ENCODE measurements at places on chromosomes 1 and 21.

DNA sequence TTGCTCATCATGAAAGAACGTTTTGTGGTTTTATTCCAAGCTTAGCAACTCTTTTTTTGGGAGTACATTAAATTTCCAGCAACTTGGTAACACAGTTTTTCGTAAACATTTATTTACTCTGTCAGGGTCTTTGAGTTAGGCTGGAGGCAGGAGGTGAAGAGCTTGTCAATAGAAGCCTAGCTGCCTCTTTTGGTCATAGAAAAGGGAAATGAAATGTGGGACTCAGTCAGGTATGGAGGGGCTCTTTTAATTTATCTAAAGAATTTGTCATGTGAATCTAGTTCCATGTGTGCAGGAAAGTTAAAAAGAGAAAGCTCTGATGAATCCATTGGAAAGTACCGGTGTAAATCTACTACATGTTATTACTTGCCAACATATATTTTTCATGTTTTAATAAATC, 45.9 kb upstream of the PRMT6 start:
- no peak for DNase-seq

- DNase-seq = no peak
Measured at GRCh38 chr1:83882906-83883305, 116.0 kb downstream of the TTLL7 start.

- no peak for DNase-seq
Measured at GRCh38 chr1:241212628-241213027, 144.4 kb downstream of the RGS7 start.

- DNase-seq = no peak
Measured at GRCh38 chr21:17915976-17916375, 96.8 kb upstream of the C21orf91 start.

- DNase-seq = no peak
Measured at GRCh38 chr1:17016317-17016661, 4.6 kb upstream of the ATP13A2 start.

DNA sequence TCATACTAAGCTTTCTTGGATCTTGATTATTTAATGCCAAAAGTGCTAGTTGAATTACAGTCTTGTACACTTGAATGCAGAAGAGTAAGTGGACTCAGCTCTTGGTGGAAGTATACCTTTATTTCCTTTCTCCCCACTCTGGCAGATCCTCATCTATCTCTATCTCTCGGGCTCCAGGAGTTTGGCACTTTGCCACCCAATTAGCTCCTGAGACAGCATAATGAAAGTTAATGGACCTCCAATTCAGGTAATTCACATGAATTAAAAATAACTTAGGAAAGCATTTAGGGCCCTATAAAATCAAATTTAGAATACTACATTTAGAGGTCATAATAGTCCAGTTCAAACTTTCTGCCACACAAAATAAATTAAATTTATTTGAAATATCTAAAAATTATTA, 67.4 kb downstream of the OLFM3 start:
- no peak for DNase-seq

GRCh38 chr1:43073490-43074230, 98.4 kb downstream of the EBNA1BP2 start:
- peak; percentile 79 for DNase-seq

- DNase-seq = peak; percentile 79
Measured at GRCh38 chr1:27872059-27872801, at the start of gene THEMIS2. Gene THEMIS2, plus strand, starts transcription at chr1:27872544. Its CDS starts 28 bp downstream, at chr1:27872572.

- no peak for DNase-seq
Measured at GRCh38 chr1:184039126-184039525, 1.6 kb upstream of the COLGALT2 start.

- no peak for DNase-seq
Measured at GRCh38 chr1:93919780-93920179, 10.6 kb upstream of the GCLM start.

DNA sequence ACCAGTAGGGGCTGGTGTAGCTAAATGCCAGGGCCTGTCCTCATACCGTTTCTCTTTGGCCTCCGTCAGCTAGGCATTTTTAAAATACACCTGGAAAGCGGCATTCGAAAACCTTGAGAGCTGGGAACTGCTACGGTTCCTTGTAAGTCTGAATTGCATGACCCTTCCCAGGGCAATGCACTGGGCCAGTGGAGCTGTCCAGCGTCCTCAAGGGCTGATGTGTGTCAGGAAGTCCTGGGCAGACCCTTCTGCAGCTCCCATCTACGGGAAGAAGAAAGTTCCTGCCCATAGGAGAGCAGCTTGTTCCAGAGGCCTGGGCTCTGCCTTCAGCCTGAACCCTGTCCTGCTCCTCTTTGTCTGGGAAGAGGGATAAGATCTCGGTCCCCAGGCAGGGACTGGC, 34.1 kb downstream of the UBASH3A start:
- no peak for DNase-seq

DNA sequence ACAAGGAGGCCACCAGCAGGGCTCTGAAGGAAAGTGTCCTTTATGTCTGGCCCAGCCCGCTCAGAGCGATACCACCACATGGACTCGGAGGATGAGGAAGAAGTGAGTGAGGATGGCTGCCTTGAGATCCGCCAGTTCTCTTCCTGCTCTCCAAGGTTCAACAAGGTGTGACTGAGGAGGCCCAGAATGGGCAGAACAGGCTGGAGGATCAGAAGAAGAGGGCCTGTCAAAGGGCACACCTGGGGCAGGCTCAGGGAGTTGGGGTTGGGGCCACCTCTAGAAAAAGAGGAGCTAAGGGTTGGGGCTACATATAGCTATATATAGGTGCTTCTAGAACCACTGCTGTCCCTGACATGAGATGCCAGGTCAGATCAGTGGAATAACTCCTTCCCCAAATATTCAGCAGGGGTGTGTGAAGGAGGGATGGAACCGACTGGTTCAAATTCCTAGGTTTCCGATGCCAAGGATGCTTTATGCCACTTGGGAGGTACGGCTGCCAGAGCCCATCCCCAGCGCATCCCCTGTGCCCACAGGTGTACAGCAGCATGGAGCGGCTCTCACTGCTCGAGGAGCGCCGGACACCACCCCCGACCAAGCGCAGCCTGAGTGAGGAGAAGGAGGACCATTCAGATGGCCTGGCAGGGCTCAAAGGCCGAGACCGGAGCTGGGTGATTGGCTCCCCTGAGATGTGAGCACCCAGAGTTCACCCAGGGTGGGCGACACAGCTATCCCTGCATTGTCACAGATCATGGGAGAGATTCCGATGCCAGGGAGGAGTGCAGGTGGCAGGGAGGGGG, 102.2 kb downstream of the PIK3R3 start:
- DNase-seq = no peak

GRCh38 chr1:21437341-21437640, 2.6 kb upstream of the NBPF3 start:
- DNase-seq = no peak

DNA sequence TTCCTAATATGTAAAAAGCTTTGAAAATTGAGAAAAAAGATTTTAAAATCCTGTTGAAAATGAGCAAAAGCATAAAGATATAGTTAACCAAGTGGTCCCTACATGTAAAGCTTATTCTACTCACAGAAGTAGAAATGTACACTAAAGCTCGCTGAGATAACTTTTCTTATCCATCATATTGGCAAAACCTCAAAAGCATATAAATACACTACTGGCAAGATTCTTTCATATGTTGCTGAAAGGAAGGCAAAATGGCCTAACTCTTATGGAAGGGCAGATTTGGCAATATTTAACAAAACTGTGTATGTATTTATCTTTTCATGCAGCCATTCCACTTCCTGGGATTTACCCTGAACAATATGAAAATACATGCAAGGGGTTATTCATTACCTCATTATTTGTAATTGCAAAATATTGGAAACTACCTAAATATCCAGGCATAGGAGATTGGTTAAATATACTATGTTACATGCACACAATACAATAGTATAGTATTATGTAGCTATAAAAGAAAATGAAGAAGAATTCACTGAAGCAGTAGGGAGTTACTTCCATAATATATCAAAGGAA, 43.2 kb upstream of the LYPLAL1 start:
- no peak for DNase-seq

DNA sequence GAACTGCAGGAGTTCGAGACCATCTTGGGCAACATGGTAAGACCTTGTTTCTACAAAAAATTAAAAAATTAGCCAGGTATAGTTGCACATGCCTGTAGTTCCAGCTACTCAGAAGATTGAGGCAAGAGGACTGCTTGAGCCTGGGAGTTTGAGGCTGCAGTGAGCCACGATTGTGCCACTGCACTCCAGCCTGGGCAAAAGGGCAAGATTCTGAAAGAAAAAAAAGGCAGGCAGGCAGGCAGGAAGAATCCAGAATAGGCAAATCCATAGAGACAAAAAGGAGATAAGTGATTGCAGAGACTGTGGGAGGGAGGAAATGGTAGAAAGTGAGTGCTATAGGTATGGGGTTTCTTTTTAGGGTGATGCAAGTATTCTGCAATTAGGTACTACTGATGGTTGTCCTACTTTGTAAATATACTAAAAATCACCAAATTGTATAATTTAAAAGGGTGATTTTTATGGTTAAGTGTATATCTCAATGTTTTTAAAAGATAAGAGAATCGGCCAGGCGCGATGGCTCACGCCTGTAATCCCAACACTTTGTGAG, 29.4 kb downstream of the ZZZ3 start:
- DNase-seq = no peak

- DNase-seq = peak; percentile 75
Measured at GRCh38 chr1:12618965-12619791, 1.2 kb upstream of the DHRS3 start.

DNA sequence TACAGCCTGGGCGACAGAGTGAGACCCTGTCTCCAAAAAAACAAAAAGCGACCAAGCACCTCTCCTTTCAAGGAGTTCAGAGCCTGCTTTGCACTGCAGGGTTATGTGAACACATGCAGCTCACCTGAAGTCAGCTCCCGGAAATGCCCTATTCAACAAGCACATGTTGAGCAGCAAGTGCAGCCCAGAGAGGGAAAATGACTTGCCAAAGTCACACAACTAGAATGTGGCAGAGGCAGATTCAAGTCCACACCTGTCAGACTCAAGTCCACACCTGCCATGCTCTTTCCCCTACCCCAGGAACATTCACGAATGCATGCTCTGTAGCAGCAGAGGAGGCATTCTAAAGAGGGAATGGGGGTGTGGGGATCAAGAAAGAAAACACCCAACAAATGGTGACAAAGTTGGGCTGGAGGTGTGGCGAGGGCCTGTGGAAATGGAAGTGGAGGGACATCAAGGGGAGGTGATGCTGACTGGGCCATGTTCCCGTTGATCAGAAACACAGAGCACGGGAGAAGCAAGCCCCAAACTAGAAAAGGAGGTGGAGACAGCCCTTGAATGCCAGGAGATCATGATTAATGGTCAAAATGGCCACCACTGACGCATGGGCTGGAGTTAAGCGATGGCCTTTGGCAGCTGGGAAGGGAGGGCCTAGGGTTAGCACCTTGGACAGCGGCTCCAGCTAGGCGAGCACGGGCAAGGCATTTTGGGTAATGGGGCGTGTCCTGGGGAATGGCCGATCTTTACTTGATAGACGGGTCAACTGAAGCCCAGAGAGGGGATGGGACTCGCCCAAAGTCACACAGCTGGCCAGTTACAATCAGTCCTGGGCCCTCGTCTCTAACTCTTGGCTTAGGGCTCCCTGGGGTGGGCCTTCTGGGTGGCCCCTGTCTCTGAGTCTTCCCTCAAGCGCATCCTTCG, 21.5 kb downstream of the RAP1GAP start:
- DNase-seq = peak; percentile 22

- DNase-seq = no peak
Measured at GRCh38 chr1:59394706-59395425, 98.0 kb downstream of the FGGY start.

DNA sequence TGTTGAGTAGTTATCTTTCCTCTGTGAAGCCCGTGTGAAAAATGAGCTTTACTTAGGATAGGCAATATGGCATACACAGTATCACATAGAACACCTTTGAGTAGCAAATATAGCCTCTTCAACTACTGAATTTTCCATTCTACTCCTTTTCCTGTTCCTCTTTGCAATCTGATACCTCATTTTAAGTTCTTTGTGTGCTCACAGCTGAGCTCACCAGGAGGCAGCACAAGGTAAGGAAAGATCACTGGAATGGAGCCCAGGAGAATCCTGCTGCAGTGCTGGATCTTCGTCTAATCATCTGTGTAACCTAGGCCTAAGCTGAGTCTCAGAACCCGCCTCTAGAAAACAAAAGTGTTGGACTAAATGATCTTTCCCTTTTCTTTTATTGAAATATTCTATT, 171.0 kb downstream of the LRRC40 start:
- DNase-seq = no peak

- DNase-seq = no peak
Measured at GRCh38 chr1:205568135-205568468, 63.6 kb downstream of the CDK18 start.

DNA sequence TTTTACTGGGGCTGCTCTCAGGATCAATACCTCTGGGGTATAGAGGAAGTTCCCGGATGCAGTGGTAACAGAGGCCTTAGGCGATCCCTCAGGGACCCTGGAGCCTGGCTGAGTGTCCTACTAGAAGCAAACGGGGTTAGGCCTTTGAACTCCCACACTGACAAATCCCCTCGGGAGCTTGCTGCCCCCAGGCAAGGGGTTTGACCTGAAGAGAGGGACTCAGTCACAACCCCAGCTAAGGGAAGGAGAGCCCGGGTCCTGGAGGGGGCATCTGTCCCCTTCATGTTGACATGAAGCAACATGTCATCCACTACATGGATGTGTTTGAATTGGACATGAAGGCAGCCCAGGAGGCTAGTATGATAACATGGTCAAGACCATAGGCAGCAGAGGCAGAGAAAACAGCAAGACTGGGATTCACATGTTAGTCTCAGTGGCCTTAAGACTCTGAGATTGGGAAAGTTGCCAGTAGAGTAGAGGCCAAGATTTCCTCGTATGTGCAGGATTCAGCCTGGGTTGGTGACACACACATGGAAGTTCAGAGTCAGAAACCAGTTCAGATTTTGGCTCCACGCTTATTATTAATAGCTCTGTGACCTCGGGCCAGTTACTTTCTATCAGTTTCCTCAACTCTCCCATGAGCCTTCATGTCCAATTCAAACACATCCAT, 101.5 kb downstream of the KCNN3 start:
- DNase-seq = no peak

DNA sequence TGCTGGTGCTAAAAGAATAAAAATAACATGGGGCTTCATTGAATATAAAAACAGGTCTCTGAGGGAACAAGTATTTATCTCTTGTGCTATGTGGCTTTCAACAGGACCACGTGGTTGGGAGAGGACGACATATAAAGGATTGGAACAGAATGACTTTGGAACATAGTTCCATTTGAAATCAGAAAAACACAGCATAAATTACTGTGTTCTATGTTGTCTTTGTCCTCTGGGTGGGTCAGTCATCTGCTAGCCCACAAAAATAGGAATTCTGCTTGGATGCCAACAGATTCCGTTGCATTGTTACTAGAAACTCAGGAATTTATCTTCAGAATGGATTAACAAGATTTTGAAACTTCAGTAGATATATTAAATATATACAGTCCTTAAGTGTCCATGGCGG, 5.9 kb downstream of the CEP85 start:
- DNase-seq = no peak

- no peak for DNase-seq
Measured at GRCh38 chr1:19650416-19651140, 6.5 kb downstream of the NBL1 start.

- DNase-seq = no peak
Measured at GRCh38 chr1:57010511-57010910, 44.7 kb upstream of the C8B start.

GRCh38 chr1:30525971-30526651, 197.3 kb downstream of the MATN1 start:
- no peak for DNase-seq
